ENCODE measurements at places on chromosomes 12 and 14.

DNA sequence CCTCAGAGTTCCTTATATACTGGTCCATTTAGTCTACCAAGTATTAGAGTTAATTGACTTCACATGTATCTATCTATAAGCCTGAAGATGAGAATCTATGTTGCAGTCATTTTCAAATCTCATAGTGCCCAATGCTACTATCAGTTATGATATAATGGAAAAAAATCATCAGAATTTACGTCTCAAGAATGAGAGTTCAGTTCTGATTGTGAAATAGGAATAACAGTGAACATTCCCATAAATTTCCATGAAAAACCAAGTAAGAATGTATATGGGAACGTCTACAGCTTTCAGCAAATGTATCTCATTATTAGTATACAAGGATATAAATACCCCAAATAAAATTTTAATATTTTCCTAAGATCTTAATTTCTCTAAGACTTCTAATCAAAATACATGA, 77.2 kb downstream of the PPP1R12A start:
- DNase-seq: no peak

- DNase-seq: no peak
These were observed 79.5 kb downstream of the RPS29 start for GRCh38 chr14:49506650-49507049.

GRCh38 chr14:30980980-30981379, 44.5 kb upstream of the AP4S1 start:
- no peak for DNase-seq

DNA sequence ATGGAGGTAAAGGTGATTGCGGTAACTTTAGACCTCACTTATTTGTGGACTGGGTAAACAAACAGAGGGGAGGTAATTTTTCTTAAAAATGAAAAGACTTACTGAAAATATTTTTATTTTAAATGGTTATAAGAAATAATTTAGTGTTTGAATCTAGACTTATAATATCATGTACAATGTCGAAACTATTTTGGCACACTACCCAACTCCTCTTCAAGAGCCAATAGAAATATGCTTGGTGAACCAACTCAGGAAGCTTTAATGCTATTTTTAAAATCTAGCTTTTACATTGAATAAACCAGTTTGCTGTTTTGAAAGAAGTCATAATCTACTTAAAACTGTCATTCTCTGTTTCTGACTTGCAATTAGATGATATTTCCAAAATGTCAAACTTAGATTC, 175.8 kb upstream of the NPAS3 start:
- DNase-seq: no peak

- no peak for DNase-seq
These were observed 8.0 kb downstream of the ASPG start for GRCh38 chr14:104093366-104094055.

DNA sequence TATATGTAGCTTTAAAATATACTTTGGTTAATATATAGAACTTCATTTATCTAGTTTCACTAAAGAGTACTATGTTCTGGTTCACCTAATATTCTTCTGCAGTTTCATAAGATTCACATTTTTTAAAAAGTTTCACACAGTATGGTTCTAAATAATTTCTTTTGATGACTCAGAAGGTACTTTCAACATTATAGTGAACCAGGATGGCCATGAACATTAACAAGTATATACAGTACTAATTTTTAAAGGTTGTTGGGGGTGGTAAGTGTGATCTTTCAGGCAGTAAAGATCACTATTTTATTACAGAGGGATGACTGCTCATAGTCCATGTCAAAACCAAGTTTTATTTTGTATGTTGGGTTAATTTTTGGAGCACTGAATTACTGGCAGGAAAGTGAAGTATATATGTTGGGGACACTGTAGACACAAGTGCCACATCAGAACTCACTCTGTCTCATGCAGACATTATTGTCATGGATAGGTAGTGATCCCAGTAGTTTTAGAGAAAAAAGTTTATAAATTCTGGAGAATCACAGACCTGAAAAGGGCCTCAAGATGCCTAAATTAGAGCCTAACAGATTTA, 60.0 kb downstream of the DCAF5 start:
- DNase-seq: peak; percentile 36

- no peak for DNase-seq
These were observed 619 bp upstream of the NTN4 start for GRCh38 chr12:95790917-95791849.

- DNase-seq: no peak
These were observed 12.3 kb downstream of the TRPV4 start for GRCh38 chr12:109820816-109821381.

GRCh38 chr12:110426406-110426805, 22.9 kb upstream of the ANAPC7 start:
- no peak for DNase-seq

GRCh38 chr12:2384029-2384386, 331.2 kb downstream of the CACNA1C start:
- DNase-seq: no peak

GRCh38 chr14:70029296-70030132, 150.3 kb downstream of the SMOC1 start:
- no peak for DNase-seq

GRCh38 chr12:131639270-131639940, 71.5 kb upstream of the SFSWAP start:
- no peak for DNase-seq

- no peak for DNase-seq
These were observed 442.0 kb downstream of the BTG1 start for GRCh38 chr12:91703491-91704283.

DNA sequence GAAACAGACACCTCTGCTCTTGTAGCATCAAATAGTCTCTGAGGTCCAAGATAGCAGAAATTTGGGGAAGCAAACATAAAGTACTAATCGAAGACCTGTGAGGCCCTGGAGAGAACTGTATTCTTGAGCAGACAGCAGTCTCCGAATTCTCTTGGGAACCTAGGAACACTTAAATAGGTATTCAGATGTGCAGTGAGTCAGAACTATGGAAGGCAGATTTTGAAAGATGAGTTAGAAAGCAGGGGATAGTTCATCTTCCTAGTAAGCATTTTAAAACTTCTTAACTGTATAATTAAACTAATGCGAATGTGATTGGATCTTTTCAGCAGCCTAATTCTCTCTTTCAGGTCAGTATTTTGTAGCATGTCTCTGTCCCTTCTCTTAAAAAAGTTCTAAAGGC, 30.6 kb downstream of the NAA30 start:
- no peak for DNase-seq

GRCh38 chr12:119570771-119571170, 22.8 kb upstream of the TMEM233 start:
- DNase-seq: no peak

DNA sequence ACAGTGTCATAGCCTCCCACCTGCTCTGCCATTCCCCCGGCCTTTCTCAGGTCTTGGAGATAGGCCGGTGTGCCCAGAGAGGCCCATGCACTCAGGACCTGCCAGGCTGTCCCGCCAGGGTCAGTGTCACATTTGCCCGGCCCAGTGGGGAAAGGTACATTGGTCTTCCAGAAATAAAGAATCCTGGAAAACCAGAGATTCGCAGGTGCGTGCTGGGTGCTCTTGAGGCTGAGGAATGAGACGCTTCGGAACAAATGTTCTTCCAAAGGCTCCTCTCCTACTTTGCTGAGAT, 205.8 kb upstream of the RTL1 start:
- no peak for DNase-seq

GRCh38 chr14:24843494-24843893, 206.5 kb downstream of the STXBP6 start:
- no peak for DNase-seq

GRCh38 chr12:117334051-117334450, 27.4 kb downstream of the NOS1 start:
- DNase-seq: no peak

DNA sequence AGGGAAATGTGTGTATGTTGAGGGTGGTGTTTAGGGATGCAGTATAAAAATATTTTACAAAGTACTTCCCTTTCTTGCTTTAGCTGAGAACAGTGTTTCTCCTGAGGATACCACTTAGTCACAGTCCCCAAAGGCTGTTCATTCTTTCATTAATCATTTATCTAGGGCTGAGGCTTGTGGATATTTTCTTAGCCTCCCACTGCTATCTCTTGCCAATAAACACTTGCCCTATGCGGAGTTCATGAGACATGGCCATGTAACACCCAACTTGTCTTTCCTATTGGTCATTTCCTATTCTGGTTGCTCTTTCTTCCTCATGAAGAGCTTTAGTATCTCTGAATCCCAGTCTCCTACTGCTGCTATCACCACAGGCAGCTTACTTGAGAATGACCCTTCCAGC, 75.1 kb downstream of the ETNK1 start:
- DNase-seq: no peak

DNA sequence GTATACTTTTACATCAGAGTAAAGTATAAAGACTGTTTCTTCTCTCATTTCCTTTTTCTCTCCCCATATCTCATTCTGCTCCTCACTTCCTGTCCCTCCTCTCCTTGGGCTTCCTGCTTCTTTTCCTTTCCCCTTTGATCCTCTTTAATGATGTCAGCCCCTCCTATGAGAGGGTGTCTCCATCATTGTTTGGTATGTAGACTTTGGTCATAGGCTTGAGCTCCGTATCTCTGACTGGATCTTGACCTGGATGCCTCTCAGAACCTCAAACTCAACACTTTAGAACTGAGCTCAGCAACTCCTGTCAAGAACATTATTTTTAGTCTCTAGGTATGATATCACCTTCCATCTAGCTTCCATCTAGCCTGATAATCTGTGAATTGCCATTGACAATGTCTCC, 50.3 kb downstream of the AKAP6 start:
- DNase-seq: no peak

Measured in activated CD4-positive, alpha-beta T cell treated with anti-CD3 and anti-CD28 coated beads, Interleukin-10, Interleukin-2, amounts not matched to agents 100 ng/mL and 50 ng/mL, durations not matched to agents 16 hours and 8 hours (primary cell).